Stimulated activated CD8-positive, alpha-beta memory T cell treated with anti-CD3 and anti-CD28 coated beads, Interleukin-12 subunit alpha, Interleukin-12 subunit beta, amount 100 ng/mL, for 1 hour (primary cell): ENCODE measurements at places on chromosomes 4 and X.

DNA sequence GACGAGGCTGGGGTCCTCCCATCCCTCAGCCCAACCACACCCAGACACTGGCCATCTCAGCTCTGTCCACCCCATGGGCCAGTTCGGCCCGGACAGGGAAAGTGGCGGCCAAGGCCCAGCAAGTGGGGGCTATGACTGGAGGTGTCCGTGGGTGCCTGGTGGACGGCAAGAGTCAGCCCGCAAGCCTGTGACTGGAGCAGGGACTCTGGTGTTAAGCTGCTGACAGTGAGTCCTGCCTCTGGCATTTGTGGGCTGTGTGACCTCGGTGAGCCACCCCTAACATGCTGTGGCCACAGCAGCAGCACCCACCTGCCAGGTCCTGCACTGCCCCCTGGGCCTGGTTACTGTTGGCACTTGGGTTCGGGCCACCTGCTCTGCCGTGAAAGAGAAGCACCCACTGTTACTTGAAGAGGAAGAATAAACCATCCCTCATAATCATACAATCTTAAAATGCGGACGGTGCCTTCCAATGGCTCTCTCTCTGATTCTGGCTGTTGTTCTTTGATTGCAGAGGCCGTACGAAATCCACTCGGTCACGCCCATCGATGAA lies 252.0 kb downstream of the EVC2 start:
- no peak for DNase-seq

DNA sequence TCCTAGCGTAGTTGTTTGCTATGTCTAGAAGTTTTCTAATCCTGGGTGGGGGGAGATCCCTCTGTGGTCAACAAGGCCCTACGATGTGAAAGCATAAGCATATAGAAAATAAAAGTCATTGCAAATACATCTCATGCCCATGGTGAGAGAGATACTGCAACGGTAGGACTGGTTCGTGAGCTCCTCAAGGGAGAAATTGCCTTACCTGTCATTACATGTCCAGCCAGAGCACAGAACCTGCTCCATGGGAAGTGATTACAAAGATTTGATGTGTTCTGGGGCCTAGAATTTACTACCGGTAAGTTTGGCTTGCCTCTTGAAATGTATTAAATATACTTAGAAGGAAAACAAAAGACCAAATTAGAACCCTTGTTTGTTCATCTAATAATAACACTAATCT lies 60.9 kb upstream of the FAM47B start:
- DNase-seq = no peak

DNA sequence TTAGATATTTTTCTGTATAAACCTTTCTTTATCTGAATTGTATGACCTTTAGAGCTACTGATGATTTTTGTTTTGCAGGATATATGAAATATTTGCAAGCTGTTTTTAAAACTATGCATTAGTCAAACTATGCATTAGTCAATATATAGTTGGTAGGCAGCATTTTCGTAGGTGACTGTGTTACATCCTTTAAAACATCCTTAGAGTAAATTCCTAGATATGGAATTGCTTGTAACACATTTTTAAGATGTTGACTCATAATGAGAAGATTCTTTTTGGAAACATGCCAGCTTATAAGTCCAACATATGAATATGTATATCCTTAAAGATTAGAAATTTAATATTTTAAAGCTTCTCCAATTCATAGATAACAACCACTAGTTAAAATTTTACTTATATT lies 1768.5 kb downstream of the PCDH7 start:
- no peak for DNase-seq

DNA sequence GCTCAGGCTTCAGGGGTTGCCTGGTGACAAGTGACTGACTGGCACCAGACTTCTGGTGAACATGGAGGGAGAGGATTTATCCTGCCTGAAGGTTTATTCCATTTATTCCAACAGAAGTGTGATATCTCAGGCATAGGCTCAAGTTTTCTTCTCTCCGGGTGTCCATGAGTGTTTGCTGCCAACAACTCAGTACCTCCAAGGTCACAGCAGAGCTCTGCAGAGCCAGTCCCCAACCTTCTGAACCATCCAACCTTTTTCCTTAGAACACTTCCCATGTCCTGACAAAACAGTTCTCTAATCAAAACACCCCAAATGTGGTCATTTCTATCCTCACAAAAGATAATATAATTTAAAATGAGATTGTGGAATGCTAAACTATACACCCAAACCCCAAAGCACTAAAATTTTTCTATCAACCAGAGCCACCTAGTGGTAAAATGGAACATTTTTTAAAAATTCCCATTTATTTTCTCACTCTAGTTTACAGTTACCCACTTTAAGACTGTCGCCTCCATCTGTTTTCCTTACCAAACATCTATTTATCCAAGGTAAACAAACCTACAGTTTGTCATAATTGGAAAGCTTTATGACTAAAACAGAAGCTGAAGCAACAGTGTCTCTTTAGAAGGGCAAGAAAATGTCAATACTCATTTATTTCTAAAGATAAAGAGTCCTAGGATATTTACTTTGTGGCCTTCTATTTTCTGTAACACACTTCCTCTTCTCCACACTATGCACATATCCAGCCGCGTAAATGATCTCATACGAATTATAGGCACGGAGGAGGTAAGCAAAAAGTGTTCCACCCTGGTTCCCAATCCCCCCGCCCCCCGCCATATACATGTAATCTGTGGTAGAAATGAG lies 39.5 kb downstream of the TMEM154 start:
- no peak for DNase-seq

DNA sequence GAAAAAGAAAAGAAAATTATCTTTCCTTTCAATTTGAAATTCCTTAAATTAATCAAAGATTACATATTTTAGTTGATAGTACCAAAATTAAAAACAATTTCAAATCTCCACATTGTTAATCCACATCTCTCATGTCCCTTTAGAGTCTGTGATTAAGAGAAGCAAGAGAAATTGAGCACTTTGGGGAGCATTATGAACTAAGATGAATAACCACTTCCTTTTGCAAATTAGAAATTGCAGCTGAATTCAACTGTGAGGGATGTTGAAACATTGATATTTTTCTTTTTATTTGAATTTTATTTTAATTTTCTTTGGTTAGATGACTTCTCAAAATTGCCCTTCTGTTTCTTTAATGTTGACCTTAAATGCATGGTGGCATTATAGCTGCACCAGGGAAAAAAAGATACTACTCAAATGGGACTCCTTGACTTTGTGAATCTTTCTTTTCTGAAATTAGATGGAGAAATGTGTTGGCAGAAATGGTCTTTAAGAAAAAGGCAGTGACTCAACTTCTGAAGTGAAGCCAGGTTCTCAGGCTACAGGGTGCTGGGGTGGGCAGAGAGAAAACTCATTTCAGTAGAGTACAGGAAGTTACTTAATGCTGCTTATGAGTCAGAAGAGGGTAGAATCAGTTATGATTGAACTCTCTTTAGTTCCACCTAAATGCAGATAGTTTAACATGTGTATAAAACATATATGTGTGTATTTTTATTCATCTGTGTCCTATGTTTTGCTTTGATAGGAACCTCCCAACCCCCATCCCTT lies 92.0 kb upstream of the TNIP3 start:
- DNase-seq = no peak

- no peak for DNase-seq
Measured at GRCh38 chr4:138761638-138762220, 253.9 kb upstream of the NOCT start.
